ENCODE measurements at places on chromosomes 3 and 15. TPM values are rescaled to one million over a fixed set of nuclear protein-coding genes. Genes with fewer than 3 reads are reported as not detected.

Gene PEX11A
- 1.4 TPM for total RNA-seq

- no peak overlapping the region for H3K27ac ChIP-seq
- peaks cover 22% of the 10 kb centered on the region for H3K27me3 ChIP-seq
- H3K4me3 ChIP-seq = no peak overlapping the region
- H3K4me1 ChIP-seq = no peaks in the 10 kb centered on the region
- no peak for DNase-seq
- no peaks in the 10 kb centered on the region for H3K36me3 ChIP-seq
Observed at GRCh38 chr15:70125605-70126004, 27.9 kb upstream of the TLE3 start.

DNA sequence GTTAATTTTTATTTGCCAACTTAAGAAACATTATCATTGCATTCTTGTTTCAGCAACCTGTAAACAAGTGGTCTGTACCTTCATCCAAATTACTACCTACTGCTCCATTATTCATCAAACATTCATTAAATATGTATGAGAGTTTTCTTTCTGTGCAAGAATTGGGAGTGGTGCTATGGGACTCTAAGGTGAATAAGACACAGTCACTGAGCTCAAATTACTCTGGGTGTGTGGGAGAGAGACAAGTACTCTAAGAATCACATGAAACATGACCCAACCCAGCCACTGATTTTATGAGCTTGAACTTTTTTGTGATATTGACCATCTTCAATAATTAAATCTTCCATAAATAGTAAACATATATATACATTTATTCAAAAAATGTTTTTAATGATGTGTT is 227.2 kb upstream of the TP63 start:
- no peaks in the 10 kb centered on the region for H3K27me3 ChIP-seq
- H3K4me3 ChIP-seq = no peak overlapping the region
- no peak for DNase-seq

DNA sequence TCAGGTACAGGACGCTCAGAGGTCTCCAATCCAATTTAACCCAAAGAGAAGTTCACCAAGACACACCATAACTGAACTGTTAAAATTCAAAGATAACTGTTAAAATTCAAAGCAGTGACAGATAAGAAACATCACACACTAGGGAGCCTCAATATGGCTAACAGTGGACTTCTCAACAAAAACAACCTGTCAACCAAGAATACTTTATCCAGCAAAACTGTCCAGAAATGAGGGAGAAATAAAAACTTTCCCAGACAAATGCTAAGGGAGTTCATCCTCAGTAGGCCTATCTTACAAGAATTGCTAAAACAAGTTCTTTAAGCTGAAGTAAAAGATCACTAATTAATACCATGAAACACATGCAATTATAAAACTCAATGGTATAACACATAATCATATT is 36.3 kb upstream of the MYLK start:
- H3K36me3 ChIP-seq = peaks cover 61% of the 10 kb centered on the region
- no peak overlapping the region for H3K4me3 ChIP-seq
- DNase-seq = no peak

- H3K27ac ChIP-seq = no peak overlapping the region
- peaks cover 3% of the 10 kb centered on the region for H3K4me1 ChIP-seq
- H3K27me3 ChIP-seq = peaks cover 4% of the 10 kb centered on the region
- no peak for DNase-seq
Observed at GRCh38 chr15:68408971-68409370, 23.0 kb downstream of the ITGA11 start.

DNA sequence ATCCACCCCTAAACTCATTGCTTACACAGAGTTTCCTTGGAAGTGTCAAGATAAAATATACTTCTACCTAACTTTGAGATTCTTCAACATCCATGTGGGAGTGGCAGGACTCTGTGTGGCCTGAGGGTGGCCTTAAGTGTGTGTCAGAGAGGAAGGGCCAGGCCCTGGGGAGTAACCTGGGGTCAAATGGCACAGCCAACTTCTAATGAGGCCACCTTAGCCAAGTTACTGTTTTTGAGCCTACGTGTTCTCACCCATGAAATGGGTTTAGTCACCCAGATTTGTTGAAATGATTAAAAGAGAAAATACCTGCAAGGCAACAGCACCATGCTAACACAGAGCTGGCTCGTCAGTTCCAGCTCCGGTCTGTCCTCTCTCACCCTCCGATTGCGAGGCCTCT is 28.5 kb upstream of the UBE2Q2 start:
- no peak for DNase-seq
- H3K4me1 ChIP-seq = peaks cover 16% of the 10 kb centered on the region
- peaks cover 2% of the 10 kb centered on the region for H3K36me3 ChIP-seq
- H3K27ac ChIP-seq = no peak overlapping the region
- H3K4me3 ChIP-seq = no peak overlapping the region
- peaks cover 9% of the 10 kb centered on the region for H3K27me3 ChIP-seq

Gene SELENOT
- 104 TPM for total RNA-seq

GRCh38 chr15:69555080-69555479 is 102.5 kb downstream of the RPLP1 start:
- peaks cover 3% of the 10 kb centered on the region for H3K36me3 ChIP-seq
- no peak overlapping the region for H3K4me3 ChIP-seq
- H3K27me3 ChIP-seq = peaks cover 5% of the 10 kb centered on the region
- H3K27ac ChIP-seq = no peak overlapping the region
- no peaks in the 10 kb centered on the region for H3K4me1 ChIP-seq
- DNase-seq = no peak

GRCh38 chr3:152235709-152236298 is 32.9 kb upstream of the MBNL1 start:
- H3K27me3 ChIP-seq = no peaks in the 10 kb centered on the region
- DNase-seq = no peak
- H3K4me1 ChIP-seq = peaks cover 74% of the 10 kb centered on the region
- H3K27ac ChIP-seq = peak overlapping the region; percentile 24

Gene FOXL2NB
- total RNA-seq = not detected

Gene SLC7A14
- total RNA-seq = not detected

- H3K4me3 ChIP-seq = no peak overlapping the region
- no peaks in the 10 kb centered on the region for H3K27me3 ChIP-seq
- no peak for DNase-seq
- peak overlapping the region; percentile 6 for H3K27ac ChIP-seq
Observed at GRCh38 chr3:10338164-10338470, 17.2 kb upstream of the SEC13 start.

- no peaks in the 10 kb centered on the region for H3K4me1 ChIP-seq
- H3K36me3 ChIP-seq = no peaks in the 10 kb centered on the region
- H3K4me3 ChIP-seq = no peak overlapping the region
- H3K27ac ChIP-seq = no peak overlapping the region
- no peak for DNase-seq
Observed at GRCh38 chr15:53833134-53833624, 73.7 kb upstream of the WDR72 start.

GRCh38 chr3:173238091-173238490 is 97.1 kb upstream of the SPATA16 start:
- no peaks in the 10 kb centered on the region for H3K36me3 ChIP-seq
- no peak overlapping the region for H3K27ac ChIP-seq
- H3K4me3 ChIP-seq = no peak overlapping the region
- no peaks in the 10 kb centered on the region for H3K4me1 ChIP-seq
- H3K27me3 ChIP-seq = no peaks in the 10 kb centered on the region
- DNase-seq = no peak

GRCh38 chr3:151124476-151124875 is 39.0 kb downstream of the MED12L start:
- no peak overlapping the region for H3K27ac ChIP-seq
- H3K4me1 ChIP-seq = no peaks in the 10 kb centered on the region
- H3K4me3 ChIP-seq = no peak overlapping the region
- H3K27me3 ChIP-seq = no peaks in the 10 kb centered on the region

GRCh38 chr3:13714251-13714916 is 165.5 kb downstream of the FBLN2 start:
- peak; percentile 12 for DNase-seq
- H3K27me3 ChIP-seq = no peaks in the 10 kb centered on the region
- H3K36me3 ChIP-seq = no peaks in the 10 kb centered on the region
- H3K4me3 ChIP-seq = no peak overlapping the region

DNA sequence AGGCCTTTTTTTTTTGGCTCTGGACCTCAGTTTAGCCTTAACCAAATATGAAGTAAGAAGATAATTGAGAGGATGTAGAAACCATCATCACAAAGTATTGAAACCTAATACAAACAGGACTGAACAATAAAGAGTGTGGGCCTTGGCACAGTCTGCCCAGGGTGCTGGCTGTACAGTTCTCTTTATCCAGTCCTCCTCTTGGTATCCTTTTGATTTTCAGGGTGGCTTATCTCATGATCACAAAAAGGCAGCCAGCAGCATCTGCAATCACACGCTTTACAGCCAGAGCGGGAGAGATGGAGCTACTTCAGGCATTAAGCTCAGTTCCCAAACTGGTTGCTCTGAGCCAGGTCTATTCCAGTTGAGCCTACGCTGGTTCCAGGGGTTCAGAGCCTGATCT is 239.7 kb downstream of the RPLP1 start:
- H3K27me3 ChIP-seq = peaks cover 15% of the 10 kb centered on the region
- H3K27ac ChIP-seq = no peak overlapping the region
- H3K4me1 ChIP-seq = no peaks in the 10 kb centered on the region

DNA sequence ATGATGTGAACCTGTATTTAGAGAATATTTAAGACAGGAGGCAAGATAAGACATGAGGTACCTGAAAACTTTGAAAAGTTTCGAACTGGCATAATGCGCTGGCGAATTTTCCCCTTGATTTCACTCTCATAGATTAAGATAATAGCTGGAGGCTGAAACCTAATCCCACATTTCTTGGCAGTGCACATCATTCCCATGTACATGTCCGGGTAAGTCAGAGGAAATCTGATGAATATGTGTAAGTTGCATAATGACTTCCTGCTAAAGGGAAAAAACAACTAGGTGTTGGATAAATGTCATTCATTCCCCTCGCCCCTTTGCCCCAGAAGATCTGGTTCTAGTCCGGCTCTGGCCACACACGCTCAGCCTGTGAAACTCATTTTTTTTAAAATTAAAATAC is 3.6 kb downstream of the CEP19 start:
- no peak overlapping the region for H3K27ac ChIP-seq
- DNase-seq = no peak
- peaks cover 6% of the 10 kb centered on the region for H3K36me3 ChIP-seq
- no peak overlapping the region for H3K4me3 ChIP-seq

DNA sequence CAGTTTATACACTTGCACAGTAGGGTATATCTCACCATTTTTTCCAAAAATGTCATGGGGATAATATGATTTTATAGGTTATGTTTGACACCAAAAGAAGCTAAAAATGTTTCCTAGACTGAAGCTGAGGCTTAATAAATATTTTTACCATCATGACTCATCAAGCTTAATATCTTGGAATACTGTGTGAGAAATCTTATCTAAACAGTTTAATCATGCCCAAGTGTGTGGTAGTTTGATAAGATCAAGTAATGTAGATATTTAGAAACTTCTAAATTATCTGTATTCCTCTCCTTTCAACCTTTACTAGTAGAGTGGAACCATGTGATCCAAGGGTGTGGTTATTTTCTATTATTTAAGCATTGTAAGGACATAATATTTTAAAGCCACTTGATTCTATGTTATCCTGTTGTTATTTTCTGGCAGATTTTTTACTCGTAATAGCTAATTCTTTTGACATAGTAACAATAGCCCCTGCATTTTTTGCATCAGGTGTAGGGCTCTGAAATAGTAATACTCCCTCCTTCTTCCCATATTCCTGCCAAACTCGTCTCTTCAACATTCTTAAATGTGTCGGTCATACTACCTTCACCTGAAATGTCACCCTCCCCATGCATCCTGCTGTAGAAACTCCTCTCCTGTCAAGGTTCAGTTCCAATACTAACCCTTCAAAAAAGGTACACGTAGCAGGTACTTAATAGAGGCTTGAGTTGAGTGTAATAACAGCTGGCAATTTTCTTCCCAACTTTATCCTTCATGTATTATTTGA is 729.6 kb downstream of the NLGN1 start:
- H3K27me3 ChIP-seq = no peaks in the 10 kb centered on the region
- no peaks in the 10 kb centered on the region for H3K36me3 ChIP-seq
- no peak for DNase-seq
- no peak overlapping the region for H3K27ac ChIP-seq
- H3K4me3 ChIP-seq = no peak overlapping the region
- H3K4me1 ChIP-seq = no peaks in the 10 kb centered on the region

DNA sequence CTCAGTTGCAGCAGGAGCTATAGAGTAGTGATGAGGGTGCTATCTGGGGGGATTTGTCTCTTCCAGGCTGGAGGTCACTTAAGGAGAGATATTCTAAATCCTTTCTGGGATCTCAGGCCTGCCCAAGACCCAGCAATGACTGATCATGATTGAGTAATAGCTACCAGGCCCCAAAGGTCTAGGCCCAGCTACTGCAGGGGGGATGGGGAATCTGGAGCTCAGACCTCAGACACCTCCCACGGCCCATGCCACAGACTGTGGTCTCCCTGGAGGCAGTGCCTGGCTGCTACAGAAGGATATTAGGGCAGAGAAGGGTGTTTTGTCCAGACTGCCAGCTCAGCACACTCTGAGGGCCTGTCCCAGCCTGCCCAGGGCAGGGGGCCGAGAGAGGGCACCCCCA is 6.9 kb downstream of the SLC38A3 start:
- H3K4me1 ChIP-seq = peaks cover 5% of the 10 kb centered on the region
- H3K4me3 ChIP-seq = no peak overlapping the region
- peaks cover 6% of the 10 kb centered on the region for H3K27me3 ChIP-seq
- H3K36me3 ChIP-seq = no peaks in the 10 kb centered on the region
- DNase-seq = no peak

Gene ATP10A
- total RNA-seq = 58.9 TPM

GRCh38 chr3:68631850-68632545 is 300.3 kb downstream of the TAFA4 start:
- DNase-seq = no peak
- H3K4me1 ChIP-seq = no peaks in the 10 kb centered on the region
- H3K27me3 ChIP-seq = no peaks in the 10 kb centered on the region

DNA sequence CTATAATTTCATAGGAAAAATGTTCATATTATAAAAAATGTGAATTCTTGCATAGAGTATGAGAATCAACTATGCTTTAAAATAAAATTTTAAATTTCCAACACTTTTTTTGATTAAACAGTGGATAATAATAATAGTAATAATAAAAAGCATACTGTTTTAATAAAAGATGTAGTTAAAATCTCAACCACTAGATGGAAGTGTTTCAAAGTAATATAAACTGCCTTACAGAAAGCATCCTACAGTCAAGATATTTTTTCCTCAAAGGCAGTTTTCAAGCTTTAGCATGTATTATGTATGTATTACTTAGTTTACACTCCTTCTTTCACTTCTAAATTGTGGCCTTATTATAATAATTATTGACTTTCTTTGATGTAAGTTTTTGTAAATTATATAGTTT is 217.5 kb downstream of the CHL1 start:
- no peaks in the 10 kb centered on the region for H3K4me1 ChIP-seq
- H3K4me3 ChIP-seq = no peak overlapping the region
- no peaks in the 10 kb centered on the region for H3K27me3 ChIP-seq
- no peak for DNase-seq
- H3K36me3 ChIP-seq = no peaks in the 10 kb centered on the region

- peak; percentile 59 for DNase-seq
- H3K27me3 ChIP-seq = peaks cover 14% of the 10 kb centered on the region
- no peaks in the 10 kb centered on the region for H3K36me3 ChIP-seq
- H3K4me1 ChIP-seq = peaks cover 3% of the 10 kb centered on the region
- no peak overlapping the region for H3K27ac ChIP-seq
Observed at GRCh38 chr3:179929091-179929529, 107.6 kb downstream of the PEX5L start.

Data from activated CD8-positive, alpha-beta T cell treated with anti-CD3 and anti-CD28 coated beads, Interleukin-2, amount 10 ng/mL, durations not matched to agents 7 days and 5 days (primary cell).